ENCODE measurements at places on chromosomes 7 and 10.

DNA sequence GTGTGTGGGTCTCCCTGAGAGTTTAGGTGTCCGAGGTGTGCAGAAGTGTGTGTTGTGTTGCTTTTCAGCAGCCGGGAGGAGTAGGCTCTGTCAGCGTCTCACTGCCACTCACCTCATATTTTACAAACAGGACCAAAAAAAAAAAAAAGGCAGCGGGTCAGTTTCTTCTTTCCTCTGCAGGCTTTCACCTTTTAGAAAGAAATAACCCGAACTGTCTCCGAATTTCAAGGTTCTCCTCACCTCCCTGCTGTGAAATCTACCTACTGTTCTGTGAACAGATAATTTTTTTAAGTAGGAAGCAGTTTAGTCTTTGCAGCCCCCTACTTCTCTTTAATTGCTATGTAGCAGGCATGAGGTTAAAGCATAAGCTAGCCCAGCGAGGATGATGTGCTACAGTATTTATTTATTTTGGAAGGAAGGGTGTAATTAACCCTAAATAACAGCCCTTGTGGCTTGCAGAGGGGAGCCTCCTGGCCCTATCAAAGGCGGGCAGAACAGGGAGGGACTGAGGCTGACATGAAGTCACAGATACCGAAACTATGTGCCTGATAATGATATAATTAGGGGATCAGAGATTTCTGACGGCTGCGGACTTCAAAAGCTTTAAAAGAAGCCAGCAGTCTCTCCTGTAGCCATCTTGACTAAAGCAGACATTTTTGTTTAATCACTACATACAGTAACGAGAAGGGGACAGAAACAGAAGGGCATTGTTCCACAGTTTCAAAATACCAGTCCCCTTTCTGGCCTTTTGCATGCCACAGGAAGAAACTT is 1.6 kb downstream of the BAMBI start:
- no peak for DNase-seq

- DNase-seq, result no peak
Observed at GRCh38 chr7:144408121-144408520, 4.6 kb upstream of the NOBOX start.

GRCh38 chr10:74097776-74098175 is 52.9 kb downstream of the AP3M1 start:
- no peak for DNase-seq

DNA sequence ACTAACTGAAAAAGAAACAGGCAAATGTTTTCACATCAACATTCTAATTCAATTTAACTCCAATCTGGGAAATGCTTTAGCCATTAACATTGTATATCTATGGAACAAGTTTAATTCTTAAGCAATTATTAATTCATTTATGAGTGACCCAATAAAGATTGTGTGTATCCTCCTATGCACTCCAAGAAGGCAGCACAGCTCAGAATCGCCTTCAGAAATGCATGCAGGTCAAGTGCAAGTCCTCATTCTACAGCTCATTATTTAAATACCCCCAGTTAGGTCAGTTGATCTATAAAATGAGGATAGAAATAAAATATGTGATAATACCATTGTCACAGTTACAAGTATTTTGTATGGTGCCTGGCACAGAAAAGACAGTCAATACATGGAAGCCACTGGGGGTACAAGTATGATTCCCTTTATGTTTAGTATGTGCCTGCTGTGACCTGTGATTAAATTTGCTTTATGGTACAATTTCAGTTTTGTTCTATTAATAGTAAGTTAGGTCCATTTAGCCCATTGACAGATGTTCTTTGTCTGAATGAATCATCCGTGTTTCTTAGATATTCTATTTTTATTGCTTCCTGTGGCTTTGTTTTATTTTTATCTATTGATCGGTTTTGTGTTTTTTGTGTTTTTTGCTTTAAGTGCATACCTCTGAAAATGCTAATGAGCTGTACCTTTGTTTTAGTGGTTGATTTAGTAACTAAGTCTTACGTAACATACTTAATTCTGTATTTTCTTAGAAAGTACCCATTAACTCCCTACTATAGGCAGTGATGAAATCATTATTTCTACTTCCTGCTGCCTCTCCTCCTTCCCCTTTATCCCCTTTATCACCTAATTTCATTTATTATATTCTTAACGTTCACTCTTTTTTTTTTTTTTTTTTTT is 42.8 kb downstream of the CPXM2 start:
- DNase-seq, result no peak

- DNase-seq, result no peak
Observed at GRCh38 chr7:128056901-128057300, 25.7 kb upstream of the LRRC4 start.

GRCh38 chr10:53675177-53675576 is 902.6 kb upstream of the MBL2 start:
- DNase-seq, result no peak

- no peak for DNase-seq
Observed at GRCh38 chr7:39527951-39528350, 38.3 kb upstream of the YAE1 start.

DNA sequence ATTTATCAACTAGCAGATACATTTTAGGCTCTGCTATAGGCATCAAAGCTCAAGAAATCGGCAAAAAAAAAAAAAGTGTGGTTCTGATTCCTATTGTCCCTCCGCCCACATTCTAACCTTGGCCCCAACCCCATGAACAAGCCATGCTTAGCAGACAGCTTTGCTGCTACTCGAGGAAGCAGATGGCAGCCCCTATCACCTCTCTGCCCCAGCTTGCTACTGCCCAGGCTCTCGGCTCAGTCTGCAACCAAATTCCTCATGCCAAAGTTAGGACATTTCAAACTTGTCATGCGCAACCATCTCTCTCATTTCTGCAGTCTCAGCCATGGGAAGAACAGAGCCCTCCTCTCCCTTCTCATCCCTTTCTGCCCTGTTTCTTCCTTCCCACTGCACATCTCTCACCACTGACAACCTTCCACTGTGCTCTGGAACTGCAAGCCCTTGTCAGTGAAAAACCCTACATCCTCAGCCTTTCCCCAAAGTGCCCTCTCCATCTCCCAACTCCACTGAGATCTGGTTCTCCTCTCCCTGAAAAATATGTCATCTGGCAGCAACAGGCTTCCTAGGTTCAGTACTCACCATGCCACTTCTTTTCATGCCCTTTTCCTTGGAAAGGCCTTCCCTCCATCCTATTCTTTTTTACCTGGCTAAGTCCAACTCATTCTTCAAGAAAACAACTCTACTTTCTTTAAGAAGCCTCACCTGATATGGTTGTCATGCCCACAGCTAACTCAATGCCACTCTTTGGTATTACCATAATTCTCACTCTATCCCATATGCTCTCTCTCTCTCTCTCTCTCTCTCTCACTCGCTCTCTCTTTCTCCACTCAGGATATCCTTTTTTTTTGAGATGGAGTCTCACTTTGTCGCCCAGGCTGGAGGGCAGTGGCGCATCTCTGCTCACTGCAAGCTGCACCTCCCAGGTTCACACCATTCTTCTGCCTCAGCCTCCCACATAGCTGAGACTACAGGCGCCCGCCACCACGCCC is 60.1 kb upstream of the FHIP2A start:
- DNase-seq, result no peak

- no peak for DNase-seq
Observed at GRCh38 chr7:28484606-28484935, 72.3 kb downstream of the CREB5 start.

GRCh38 chr10:46328853-46329689 is 42.3 kb downstream of the ANTXRL start:
- DNase-seq, result no peak

DNA sequence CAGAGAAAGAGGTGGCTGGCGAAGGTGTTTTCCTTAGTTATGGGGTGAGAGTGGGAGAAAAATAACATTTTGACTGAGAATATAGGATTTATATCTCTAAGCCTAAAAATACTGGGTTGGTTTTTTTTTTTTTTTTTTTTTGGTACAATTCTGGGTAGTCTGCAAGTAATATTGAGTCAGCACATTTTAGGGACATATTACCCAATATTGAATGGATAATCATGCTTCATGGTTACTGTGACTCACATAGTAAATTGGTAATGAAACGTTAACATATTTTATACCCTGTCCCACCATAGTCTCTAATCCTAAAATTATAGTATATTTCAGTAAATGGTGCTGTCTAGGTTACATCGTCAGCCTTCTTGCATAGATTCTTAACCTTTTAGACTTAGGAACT is 91.4 kb downstream of the TPST1 start:
- no peak for DNase-seq

DNA sequence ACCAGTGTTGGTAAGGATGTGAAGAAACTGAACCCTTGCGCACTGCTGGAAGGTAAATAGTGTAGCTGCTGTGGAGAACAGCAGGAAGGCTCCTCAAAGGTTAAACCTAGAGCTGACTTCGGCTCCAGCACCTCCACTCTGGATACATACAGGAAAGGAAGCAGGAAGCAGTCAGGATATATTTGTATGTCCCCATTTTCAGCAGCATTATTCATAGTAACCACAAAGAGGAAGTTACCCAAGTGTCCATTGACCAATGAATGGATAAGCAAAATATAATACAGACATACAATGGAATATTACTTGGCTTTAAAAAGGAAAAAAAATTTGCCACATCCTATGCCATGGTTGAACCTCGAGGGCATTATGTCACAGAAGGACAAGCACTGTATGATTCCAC is 15.0 kb downstream of the RET start:
- DNase-seq, result no peak

GRCh38 chr7:30411173-30411572 is 67.4 kb downstream of the NOD1 start:
- no peak for DNase-seq
